ENCODE measurements at places on chromosomes 7 and 10.

DNA sequence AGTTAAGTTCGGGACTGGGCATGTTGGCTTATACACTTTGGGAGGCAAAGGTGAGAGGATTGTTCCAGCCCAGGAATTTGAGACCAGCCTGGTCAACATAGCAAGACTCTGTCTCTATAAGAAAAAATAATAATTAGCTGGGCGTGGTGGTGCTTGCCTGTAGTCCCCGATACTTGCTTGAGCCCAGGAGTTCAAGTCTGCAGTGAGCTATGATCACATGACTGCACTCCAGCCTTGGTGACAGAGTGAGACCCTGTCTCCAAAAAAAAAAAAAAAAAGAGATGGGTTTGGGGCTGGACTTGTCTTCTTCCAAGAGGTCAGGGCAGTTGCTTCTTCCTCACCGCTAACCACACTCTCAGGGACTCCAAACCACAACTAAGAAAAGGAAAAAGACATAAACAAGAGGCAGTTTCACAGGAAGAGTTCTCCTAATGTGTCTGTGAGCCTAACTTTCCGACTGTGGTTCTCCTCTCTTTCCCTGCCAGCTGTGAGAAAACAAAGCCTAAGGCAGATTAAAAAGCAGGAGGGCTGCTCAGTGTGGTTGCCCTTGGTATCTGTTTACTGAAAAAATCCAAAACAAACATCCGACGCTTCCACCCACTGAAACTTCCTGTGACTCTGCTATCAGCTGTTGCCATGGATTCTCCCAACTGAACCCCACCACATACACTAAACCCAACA lies 2.4 kb upstream of the SERPINE1 start:
- DNase-seq: no peak

- no peak for DNase-seq
Observed at GRCh38 chr7:158828133-158829020, 932 bp downstream of the ESYT2 start.

DNA sequence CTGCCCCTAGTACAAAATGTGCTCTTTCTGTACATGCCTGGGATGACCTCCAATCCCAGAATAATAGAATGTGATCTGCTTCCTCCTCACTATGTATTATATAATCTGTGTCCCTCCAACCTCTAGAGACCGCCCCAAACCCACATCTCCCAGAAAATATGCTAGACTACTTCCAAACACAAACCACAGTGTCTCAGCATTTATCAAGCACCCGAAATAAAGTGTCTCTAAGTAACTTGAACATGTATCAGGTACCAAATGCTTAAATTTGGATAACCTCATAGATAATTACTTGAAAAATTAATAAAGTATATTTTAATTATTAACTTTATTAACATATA lies 16.1 kb downstream of the LYZL1 start:
- DNase-seq: no peak

DNA sequence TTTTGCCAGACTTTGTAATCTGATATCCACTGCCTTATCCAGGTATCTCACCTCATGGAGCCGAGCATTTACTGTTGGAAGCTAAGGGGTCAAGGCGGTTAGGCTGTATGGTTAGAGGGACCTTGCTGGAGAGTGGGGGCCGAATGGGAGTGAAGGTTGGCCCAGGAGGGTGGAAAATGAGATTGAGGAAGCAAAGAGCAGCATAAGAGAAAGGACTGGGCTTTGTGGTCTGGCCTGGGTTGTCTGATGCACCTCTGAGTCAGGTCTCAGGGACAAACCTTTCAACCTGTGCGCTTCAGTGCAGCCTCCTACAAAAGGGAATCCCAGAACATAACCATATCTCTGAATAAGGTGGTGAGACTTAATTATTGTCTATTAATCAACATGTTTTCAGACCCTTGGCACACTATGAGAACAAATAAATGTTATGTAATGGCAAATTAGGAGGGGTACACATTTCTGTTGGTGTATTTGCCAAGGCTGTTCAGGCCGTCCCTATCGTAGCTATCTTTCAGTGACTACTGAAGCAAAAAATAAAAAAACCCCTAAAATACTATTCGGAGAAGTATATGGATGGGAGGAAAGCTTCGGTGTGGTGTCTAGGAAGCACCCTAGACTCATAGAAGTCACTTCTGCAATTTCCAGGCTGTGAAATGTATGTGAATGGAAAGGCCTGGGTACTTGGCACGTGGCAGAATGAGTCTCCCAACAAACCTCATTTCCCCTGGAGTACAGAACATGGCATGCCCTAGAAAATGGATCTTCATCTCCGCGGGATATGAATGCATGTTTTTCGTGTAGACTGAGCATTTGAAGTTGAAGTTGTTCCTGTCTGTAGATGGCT lies 4.3 kb downstream of the CAMK1D start:
- peak; percentile 6 for DNase-seq

DNA sequence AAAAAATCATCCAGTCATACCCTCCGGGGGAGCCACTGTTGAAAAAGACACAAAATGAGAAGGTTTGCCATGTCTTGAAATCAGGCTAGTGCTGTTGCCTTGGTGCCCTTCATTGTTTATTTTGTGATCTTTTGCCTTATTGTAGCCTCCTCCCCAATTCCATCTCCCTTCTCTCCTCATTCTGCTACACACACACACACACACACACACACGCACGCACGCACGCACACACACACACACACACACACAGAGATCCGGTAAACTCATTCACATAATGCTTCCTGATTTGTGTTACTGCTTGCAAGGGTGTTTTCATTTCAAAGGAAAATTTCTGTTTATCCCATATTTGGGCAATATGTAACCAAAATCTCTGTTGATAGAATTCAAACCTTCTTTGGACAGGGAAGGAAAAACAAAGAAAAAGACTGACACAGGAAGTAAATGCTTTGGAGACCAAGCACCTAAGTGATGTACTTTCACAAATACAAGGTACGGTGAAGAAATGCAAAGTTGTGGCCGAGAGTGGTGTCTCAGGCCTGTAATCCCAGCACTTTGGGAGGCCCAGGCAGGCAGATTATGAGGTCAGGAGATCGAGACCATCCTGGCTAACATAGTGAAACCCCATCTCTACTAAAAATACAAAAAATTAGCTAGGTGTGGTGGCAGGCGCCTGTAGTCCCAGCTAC lies 141.1 kb upstream of the CDK13 start:
- no peak for DNase-seq

DNA sequence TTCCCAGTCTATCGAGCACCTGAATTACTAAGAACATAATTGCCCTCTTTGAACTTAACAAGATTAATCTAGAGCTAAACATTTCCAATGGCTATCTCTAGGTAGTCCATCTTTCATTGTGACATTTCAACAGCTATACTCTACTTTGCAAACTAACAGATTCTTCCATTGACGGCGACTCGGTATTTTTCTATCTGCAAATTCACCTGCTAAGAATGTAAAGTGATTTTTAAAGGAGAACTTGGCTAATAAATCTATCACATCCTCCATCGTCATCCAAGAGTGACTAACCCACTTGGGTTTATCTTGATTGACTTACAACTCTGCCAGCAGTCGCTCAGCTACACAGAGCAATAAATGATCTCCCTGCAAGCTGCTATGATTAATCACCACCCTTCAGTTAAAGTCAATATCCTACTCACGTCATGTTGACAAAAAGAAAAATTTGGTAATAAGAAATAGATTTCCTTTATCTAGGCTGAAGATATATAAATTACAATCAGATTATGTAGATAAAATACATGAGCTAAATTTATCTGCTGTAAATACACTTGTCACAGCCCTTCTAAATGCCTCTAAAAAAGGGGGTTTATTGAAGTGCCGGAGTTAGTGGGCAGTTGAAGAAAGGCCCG lies 99.5 kb downstream of the SFMBT2 start:
- no peak for DNase-seq

Data from activated CD4-positive, alpha-beta T cell treated with anti-CD3 and anti-CD28 coated beads, Interleukin-2, amount 50 U/mL, for 48 hours (primary cell).